Natural killer cell (primary cell): ENCODE measurements at places on chromosomes 5 and 9.

DNA sequence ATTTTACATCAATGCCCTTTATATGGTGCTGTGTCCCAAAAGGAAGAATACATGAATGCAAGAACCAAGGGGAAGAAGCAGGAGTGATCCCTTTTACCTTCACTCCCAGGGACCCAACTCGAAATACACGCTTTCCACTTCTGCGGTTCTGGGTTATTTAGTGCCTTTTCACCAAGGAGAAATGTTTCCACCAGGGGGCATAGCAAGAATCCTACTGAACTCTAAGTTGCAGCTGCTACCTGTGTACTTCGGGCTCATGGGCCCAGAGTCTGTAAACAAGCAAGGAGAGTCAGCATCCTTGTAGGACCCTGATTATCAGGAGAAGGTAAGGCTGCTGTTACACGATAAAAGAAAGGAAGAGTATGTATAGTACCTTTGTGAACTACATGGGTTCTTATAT is 45.7 kb downstream of the DPYSL3 start:
- no peak for DNase-seq

- no peak for DNase-seq
Observed at GRCh38 chr9:37943345-37944265, 39.7 kb upstream of the SLC25A51 start.

GRCh38 chr9:130866474-130866965 is 30.1 kb downstream of the QRFP start:
- no peak for DNase-seq

DNA sequence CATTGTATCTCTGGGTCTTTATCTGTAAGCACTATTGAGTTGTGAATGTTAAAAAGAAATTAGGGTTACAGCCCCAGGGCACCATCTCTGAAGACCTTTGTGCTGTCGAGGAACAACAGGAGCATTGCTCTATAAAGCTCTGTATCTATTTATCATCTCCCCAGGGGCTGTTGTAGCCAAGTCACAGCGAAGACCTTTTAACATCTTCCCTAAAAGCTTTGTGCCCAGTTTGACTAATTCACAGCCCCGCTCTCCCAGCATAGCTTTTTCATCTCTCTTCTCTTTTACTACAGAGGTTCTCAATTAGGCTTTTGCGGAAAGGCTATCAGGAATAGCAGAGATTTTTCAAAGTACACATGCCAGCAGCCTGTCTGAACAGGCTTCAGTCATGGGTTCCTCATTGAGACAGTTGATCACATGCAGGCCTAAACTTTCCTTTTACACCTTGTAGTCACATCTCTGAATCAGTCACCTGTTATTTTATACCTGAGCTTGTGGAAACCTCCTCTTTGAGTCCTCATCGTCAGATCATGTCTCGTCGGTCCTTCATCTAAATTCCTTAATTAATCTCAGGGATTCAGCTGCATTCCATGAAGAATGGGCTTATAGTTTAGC is 140.5 kb downstream of the NPR3 start:
- DNase-seq = no peak

DNA sequence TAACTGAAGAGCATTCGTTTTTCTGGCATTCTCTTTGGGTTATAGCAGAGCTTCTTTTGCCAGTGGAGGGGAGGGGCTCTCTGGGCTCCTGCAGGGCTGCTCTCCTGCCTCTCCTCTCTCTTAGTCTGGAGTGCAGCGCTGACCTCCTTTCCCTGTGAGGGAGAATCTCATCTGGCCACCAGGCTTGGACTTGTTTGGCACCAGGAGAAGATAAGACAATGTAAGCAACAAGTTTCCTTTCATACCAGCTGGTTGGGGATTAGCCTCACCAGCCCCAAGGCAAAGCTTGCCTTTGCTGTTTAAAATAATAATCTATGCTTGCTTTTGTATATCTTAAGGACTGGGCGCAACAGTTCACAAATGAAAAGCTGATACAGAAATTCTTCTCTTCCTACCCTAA is 196.4 kb downstream of the TLE4 start:
- DNase-seq = no peak

- DNase-seq = peak; percentile 6
Observed at GRCh38 chr9:3758816-3759576, 233.2 kb upstream of the RFX3 start.

GRCh38 chr5:31291323-31291854 is 97.9 kb downstream of the CDH6 start:
- DNase-seq = no peak

DNA sequence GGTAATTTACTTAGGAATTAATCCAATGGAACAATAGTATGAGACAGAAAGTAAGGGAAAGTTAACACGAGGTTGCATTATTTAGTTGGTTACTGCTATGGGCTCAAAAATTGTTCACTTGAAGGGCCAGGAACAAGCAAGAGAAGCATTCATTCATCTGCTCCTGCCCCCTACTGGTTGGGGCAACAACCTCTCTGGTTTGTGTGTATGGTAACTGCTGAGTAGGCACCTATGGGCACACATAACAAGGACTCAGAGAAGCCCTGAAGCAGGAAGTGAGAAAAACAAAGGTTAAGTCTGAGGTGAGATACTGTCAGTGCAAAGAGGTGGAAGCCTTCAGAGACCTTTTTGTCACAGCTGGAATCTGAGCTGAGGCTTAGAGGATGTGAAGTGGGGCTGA is 34.4 kb upstream of the RANBP6 start:
- peak; percentile 44 for DNase-seq

- DNase-seq = no peak
Observed at GRCh38 chr9:2576631-2577030, 45.0 kb upstream of the VLDLR start.

DNA sequence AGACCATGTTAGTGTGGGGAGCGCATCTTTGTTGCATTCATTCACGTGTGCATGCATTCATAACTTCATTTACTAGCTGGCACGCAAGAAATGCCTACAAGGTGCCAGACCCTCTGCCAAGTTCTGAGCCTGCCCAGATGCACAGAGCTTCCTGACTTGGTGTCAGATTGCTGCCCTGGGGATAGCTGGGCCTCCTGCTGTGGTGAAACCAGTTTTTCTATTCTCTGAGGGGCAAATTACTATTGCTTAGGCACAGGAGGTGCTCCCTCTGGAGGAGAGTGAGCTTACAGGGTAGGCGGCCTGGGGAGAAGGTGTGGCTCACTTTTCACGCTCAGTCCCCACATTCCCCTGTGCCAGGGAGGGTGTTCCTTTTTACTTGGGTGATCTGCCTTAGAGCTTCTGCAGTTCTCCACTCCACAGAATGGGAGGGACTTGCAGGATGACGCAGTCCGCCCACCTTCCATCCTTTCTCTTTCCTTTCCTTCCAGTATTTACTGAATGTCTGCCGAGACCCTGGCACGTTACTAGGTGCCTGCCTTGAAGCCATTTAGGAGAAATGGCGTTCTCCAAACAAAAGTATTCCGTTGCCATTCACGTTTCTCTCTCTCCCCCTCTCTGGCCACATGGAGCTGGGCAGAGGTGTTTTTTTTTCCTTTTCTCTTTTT is 27.9 kb upstream of the CTNNA1 start:
- peak; percentile 7 for DNase-seq

- DNase-seq = no peak
Observed at GRCh38 chr9:94861589-94862272, 135.2 kb downstream of the AOPEP start.

DNA sequence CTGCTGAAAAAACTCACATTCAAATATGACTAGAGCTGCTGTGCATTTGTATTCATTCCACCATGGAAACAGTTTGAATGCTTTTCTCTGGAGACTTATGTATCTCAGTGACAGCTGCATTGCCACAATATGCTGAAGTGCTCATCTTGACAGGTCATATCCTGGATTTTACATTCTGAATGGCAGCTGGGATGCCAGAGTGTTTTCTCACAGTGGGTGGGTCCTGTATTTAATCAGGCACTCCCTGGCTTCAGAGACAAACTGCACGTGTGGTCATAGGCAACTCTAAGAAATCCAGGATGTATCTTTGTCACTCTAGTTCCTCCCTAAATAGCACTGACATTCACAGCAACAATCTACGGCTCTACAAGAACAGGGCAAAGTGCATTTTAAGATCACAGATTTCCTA is 75.6 kb downstream of the ST8SIA4 start:
- DNase-seq = no peak

DNA sequence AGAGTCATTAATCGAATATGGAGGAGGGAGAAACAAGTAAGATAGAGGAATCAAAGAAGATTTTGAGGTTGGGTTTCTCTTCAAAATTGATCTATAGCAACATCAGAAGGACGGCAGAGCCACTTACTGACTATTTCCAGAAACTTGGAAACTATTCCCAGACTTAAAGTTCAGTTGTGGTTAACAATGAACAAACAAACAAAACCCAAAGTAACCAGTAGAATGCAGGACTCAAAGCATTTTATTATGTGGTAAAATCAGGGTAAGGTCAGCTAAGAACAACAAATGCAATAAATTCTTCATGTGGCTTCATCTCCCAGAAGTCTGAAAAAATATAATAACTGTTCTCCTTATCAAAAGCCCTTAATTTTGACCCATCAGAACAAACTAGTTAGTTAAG is 54.9 kb upstream of the OSMR start:
- no peak for DNase-seq

- DNase-seq = peak; percentile 25
Observed at GRCh38 chr9:5947912-5948311, 57.2 kb downstream of the MLANA start.

DNA sequence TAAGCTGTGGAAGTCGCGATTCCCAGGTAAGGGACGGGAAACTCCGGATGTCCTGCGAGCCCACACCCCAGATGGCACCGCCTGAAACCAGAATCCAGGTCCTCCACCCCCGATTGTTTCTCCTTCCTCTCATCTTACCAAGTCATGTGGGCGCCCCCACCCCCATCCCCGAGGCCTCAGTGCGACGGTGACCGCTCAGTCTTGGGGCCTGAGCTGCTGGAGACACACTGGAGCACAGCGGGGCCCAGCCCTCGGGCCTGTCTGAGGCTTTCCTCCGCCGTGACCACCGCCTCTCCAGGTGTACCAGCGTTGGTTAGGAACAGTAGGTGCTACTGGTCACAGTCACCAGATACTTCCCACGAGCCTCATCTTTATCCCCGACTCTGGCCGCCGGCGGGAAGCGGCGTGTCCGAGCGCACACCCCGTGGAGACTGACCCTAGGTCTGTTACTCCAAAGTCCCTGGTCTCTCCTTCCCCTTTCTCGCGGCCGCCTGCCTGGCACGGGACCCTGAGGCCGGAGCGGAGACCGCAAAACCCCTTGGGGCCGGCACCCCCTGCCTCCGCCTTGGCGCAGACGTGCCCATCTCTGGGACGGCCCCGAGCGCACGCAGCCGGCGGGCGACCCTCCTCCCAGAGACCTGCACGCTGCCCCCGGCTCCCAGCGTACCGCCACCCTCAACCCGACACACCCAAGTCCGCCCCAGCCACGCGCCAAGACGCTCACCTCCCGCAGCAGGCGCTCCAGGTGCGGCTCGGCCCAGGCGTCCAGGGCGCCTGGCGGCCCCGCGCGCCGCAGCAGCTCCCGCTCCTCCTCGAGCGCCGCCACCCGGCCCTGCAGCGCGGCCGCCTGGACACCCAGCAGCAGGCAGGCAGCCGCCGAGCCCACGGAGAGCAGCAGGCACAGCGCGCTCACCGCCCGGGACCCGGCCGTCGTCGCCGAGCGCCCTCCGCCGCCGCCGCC is 733 bp downstream of the COL23A1 start:
- no peak for DNase-seq

- DNase-seq = no peak
Observed at GRCh38 chr5:175477440-175477839, 920 bp upstream of the SFXN1 start.

DNA sequence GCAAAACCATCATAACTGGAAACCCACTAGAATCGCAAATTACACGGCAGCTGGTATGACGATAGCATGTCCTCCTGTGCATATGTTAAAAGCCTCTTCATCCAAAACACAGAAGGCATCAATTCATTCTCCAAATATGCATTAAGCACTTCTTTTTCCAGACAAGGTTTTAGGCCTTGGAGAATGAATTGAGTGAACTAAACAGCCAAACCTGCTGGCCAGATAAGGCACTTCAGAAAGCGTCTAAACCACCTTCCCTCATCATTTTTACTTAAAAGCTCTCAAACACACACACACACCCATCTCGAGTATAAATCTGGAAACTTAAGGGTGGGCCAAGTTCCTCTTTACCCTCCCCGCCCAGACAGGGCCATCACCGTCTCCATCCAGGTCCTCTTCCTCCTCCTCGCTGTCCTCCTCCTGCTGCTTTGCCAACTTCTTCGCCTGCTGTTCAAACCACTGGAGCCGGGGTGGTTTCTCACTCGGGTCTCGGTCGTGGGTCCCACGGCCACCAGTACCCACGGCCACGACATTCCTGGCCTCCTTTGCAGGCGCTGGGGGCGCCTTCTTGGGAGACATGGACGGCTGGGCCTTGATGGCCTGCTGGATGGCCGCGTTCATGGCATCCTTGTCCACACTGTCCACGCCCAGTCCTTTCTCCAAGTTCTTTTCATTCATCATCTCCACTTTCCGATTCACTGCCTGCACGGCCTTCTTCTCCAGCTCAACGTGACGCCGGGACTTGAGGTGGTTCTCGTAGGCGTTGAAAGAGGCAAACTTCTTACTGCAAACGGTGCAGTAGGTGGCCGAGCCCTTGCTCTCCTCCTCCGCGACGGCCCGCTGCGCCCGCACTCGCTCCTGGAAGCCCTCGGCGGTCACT is 696 bp downstream of the ZNF622 start:
- no peak for DNase-seq

- DNase-seq = peak; percentile 40
Observed at GRCh38 chr5:177134697-177135225, 1.2 kb downstream of the NSD1 start.

DNA sequence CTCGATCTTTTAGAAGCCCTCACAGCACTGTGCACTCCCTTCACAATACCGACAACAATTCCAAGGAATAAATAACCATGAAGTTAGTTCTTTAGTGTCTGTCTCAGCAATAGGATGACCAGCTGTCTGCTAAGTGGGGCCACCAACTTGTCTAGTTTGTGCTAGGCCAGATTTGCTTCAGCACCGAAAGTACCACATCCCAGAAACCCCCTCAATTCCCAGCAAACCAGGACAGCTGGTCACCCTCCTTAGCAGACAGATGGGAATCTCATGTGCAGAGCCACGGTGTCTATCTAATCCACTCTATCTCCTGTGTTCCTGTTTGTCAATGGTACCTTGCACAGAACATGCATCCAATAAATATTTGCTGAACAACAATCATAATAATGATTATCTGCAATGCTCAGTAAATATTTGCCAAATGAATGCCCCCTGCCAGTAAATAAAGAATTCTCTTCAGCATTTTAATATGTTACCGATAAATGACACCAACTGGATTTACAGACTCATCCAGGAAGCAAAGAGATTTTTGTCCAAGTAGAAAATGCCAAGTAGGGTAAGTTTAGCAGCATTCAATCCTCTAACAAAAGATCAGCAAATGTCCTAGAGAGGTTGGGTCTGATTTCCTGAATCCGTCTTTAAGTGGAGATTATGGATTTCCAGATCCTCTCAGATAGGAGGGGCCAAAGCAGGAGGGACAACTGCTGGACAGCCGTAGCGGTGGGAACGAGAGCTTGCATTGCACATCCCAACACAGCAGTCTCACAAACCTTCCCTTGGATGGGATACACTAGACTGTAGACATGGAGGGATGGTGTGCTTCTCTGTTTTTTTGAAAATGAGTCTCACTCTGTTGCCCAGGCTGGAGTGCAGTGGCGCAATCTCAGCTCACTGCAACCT is 51.9 kb upstream of the ANKRD33B start:
- DNase-seq = no peak
